Foreskin fibroblast (primary cell): ENCODE measurements at places on chromosomes 5 and 9.

GRCh38 chr5:42242881-42243485 lies 180.3 kb upstream of the GHR start:
- no peak for DNase-seq

DNA sequence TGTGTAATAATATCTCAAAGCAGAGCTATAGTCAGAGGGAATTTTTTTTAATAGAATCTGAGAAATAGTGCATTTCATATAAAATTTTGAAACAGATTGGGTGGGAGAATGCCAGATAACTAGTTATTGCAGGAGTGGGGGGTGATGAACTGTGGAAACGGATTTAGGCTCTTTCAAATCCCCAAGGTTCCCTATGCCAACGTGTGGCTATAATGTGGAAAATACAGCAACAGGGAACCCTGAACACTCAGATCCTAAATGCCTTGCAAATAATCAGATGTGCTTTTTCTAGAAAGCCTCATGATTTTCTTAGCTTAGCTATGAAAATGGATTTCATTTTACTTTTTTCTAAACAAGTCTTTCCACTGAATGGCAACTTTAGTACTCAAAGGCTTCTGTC lies 180.5 kb upstream of the DMAC1 start:
- DNase-seq, result no peak

- DNase-seq, result no peak
These were observed 35.6 kb upstream of the SMU1 start for GRCh38 chr9:33112094-33112493.

DNA sequence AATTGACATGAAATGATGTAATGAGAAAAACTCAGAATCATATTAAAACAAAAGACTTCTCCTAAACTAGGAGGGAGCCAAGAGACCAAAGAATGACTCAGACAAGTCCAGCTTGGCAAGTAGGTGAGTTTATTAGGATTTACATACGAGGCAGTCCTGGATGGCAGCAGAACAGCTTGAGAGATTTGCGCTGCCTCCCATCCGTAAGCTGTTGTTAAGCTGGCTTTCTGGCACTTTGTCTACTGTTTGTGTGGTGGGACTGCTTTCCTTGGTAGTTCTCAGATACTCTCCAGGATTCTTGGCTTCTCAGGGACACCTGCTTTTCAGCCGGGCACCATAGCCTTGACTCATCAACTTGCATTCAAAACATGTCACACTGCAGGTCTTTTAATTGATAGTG lies 57.6 kb downstream of the COX7C start:
- DNase-seq, result no peak

- peak; percentile 39 for DNase-seq
These were observed 559 bp downstream of the ROR2 start for GRCh38 chr9:91949392-91949945.

DNA sequence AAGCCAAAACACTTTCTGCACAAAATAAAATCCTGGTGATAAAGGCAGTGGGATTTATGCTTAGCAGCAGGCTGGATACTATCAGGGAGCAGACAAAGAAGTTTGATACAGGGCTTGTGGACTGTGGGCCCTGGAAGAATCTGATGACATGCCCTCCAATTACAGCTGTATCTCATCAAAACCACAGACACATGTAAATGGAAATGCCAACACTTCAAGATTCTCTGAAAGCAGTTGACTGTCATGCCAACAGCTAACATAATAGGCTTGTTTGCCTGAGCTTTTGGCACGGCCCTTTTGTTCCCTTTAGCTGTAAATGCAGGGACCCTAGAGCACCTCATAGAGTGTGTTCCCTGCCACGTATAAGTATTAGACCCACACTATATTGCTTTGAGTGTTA lies 114.4 kb downstream of the STK32A start:
- no peak for DNase-seq

DNA sequence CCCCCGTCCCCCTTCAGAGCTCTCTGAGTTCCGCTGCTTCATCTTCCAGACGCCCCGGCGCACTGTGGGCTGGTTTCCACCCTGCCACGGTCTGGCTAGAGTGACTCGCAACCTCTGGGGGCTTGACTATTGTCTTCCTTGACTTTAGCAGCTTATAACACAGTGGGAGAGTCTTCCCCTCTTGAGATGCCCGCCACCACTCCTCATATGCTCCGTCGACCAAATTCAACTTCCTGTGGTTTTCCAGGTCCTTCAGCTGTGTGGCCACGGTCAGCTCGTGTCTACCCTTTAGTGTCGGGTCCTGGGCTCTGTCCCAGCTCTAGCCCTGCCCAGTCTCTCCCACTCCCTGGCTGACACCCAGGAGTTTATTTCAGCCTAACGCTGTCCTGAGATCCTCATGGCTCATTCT lies 28.2 kb upstream of the NCS1 start:
- DNase-seq, result no peak

DNA sequence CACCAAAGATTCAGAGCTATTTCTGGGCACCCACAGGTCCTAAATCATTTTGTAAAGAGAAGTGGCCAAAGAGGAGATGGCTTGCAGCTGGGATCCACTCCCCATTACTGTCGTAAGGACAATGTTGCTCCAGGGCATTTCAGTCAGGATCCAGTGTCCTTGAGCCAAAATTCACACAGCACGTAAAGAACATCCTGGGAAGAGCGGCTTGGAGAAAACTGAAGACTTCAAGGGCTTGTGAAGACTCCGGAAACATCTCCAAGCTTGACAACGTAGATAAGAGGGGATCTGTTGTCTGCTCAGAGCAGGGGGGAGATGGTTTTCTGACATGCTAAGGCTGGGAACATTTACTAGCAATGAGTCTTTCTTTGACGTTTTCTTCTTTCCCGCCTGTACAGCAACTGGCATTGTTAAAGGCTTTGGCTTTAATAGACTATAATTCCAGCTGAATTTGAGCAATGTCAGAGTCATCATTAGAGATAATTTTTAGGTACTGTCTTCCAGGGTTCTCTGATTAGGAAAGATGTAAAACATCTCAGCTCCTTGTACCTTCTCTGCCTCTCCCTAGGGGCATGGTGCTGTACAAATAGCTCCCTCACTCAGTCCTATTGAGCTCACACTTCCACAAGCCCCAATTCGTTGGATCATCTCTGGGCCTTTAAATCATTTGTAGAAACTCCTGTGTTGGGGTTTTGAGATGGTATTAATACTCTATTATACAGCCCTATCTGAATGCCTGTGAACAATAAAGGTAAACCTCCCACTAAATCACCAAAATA lies 39.7 kb downstream of the EGFLAM start:
- no peak for DNase-seq

DNA sequence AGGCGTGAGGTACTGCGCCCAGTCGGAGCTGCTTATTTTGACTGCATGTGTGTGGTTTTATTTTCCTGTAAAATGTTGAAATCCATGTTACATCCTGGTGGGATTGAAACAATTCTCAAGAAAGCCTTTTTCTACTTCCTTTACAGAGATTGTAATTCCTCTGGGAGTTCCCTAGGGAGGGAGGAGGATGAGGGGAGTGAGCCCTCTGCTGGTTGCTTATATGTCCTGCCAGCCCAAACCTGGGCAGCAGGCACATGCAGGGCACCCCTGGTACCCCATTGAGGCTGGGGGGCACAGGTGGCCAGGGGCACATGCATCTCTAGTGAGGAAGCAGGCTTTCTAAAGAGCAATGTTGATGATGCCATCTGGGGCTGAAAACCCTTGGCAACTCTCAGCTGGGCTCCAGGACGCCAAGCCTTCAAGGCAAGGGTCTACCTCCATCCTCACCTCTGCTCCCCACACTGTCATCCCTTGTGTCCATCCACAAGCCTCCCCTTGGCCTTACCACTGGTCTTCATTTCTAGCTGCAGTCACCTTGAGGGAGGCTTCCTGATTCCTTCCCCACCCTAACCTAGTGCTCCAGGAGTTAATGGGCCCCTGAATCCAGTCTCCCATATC lies 84.7 kb upstream of the TNFSF8 start:
- DNase-seq, result peak; percentile 78

DNA sequence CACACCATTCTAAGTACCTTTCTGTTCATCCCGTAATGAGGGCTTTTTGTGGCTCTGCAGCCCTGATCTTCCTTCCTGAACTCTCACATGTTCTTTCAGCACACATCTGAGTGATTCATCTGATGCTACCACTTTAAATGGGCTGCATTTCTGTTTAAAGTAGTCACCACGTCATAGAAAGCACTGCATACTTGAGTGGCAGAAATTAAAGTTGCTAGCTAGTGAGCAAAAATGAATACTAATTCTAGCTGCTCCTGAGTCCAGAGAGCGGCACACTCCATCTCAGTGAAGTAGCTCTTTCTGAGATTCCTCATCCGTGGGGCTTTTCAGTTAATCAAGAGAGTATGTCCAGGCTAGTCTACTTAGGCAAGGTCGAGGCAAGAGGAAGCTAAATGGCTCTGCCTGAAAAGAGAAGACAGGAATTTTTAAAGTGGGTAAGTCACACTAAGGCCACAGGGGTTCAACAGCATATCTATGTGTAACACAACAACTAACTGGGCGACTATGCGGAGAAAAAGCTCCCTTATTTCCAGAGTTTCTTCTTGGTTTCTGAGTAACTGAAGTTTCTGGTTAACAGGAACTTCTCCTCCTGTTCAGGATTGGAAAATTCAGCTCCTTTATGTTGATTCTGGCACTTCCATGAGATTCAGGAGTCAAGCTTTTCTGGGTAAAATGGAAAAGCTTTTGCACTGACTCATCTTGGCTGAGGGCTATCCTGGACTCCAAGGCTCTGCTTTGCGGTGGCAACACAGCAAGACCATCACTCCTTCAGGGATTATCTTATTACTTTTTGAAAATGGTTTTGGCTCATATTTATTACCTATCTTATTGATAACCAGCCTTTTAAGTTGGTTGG lies 109.5 kb downstream of the TAF11L14 start:
- DNase-seq, result no peak

GRCh38 chr5:26666371-26666770 lies 372.0 kb downstream of the CDH9 start:
- no peak for DNase-seq

DNA sequence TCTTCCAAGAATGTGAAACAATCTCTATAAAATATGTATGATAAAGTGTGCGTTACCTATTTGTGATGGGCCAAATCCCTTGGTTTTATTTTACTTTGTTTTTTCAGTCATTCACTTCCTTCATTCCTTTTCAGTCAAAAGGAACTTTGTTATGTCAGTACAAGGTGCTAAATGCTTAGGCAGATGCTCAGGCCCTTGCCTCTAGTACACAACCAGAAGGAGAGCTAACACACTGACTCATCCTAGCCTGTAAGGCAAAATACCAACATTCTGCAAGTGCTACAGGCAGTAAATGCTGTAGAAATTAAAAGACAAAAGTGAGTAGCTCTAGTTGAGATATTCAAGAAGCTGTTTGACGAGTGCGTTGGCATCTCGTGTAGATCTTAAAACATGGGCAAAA lies 49.4 kb downstream of the TRPM6 start:
- DNase-seq, result peak; percentile 8

DNA sequence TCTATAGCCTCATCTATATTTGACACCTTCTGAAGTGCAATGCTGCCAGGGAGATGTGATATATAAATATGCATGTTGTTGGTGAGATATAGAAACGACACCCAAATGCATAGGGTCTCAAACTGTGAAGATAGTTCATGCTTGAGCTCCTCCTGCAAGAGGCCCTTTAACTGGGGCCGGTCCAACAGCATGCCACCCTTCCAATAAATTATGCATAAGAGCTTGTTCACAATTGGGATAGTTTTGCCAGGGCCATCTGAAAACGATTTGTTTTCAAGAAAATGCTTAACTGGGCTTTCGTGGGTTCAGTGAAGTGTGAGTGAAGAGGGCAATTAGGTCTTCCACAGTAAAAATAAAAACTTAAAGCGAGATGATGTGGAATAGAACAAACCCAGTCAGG lies 424.2 kb upstream of the WWC1 start:
- DNase-seq, result no peak

- DNase-seq, result no peak
These were observed 114.5 kb upstream of the CDH6 start for GRCh38 chr5:31078956-31079355.

GRCh38 chr5:172959824-172960799 lies 888 bp downstream of the RPL26L1 start:
- no peak for DNase-seq
